ENCODE measurements at places on chromosomes 16 and 17.

- peak; percentile 94 for DNase-seq
These were observed 37.5 kb upstream of the BHLHA9 start for GRCh38 chr17:1232786-1233185.

DNA sequence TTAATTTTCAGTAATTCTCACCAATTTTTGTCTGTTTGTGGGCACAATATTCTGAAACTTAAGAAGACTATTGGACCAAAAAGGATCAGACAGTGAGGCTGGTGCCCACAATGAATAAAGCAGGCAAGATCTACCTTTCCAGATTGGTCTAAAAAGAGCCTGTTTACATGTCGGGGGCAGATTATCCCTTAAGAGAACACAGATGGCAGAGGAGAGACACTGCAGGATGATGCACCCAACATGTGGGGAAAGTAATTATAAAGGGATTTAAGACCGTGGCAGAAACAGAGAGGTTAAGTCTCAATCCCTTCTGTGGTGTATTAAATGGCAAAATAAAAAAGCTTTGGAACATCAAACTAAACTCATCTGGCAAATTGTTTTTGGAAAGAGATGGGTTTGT lies 331.8 kb upstream of the CDH11 start:
- no peak for DNase-seq

GRCh38 chr16:85517154-85517553 lies 96.0 kb upstream of the GSE1 start:
- DNase-seq = no peak

- DNase-seq = no peak
These were observed 3.6 kb upstream of the SLFN11 start for GRCh38 chr17:35377068-35377467.

- DNase-seq = no peak
These were observed 8.0 kb upstream of the SLC35B1 start for GRCh38 chr17:49715717-49716279.

DNA sequence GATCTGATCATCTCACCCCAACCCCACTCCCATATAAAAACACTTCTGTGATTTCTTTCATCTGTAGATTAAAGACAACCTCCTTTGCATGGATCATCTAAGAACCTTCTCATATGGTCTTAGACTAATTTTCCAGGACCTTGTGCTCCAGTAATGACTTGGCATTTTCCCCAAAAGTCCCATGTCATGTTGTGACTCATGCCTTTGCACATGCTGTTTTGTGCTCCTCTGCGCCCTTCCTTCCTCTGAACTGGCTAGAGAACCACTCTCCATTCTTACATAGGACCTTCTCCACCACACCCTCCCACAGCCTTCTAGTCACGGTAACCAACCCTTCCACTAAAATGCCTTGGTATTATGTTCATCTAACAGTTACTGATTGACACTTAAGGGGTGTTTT lies 99.5 kb upstream of the AXIN2 start:
- DNase-seq = peak; percentile 42

- no peak for DNase-seq
These were observed 973.0 kb downstream of the KCNJ2 start for GRCh38 chr17:71142333-71142732.

DNA sequence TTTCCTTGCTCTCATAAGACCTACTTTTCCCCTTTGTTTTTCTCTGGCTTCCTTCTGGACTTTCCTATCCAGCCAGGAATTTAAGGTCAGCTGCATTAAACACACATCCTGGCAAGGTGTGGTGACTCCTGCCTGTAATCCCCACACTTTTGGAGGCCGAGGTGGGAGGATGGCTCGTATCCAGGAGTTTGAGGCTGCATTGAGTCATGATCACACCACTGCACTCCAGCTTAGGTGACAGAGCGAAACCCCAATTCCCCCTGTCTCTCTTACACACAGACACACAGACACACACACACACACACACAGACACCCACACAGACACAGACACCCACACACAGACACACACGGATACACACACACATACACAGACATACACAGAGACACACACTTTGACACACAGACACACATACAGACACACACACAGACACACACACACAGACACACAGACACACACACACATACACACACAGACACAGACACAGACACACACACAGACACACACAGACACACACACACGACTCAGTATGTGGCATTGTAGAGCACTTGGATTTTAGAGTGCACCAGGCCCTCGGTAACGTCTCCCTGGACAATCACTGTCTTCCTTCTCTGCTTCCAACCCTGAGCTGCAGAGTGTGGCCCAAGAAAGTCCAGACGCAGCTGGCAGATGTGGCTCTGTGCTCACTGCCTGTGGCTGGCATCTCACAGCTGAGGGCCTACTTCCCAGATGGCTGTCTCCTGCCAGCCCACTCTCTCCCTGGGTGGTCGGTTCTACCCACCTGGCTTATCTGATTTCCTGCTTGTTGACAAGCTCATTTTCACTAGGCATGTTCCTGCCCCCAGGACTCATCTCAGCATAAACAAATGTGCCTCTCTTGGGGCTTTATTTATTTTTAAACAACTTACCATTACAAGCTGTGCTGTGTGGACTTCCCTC lies 39.0 kb downstream of the NLRP1 start:
- DNase-seq = no peak

DNA sequence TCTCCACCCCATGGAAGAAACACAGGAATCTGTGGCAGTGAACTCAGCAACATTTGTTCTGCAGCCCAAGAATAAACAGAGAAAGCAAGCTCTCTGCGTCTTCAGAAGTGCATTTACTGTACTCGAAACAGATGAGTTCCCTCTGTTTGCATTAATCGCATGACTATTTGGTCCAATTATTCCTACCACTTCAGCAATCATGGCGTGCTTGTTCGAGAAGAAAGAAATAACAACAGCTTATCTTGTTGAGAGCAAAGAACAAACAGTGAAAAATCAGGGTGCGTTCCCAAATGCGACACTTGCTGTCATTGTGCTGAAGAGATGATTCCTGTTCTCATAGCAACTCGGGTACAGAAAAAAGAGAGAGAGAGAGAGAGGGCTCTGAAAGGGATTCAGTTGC lies 445.3 kb upstream of the MAF start:
- no peak for DNase-seq

GRCh38 chr17:65060631-65061254 lies 4.2 kb upstream of the GNA13 start:
- no peak for DNase-seq

DNA sequence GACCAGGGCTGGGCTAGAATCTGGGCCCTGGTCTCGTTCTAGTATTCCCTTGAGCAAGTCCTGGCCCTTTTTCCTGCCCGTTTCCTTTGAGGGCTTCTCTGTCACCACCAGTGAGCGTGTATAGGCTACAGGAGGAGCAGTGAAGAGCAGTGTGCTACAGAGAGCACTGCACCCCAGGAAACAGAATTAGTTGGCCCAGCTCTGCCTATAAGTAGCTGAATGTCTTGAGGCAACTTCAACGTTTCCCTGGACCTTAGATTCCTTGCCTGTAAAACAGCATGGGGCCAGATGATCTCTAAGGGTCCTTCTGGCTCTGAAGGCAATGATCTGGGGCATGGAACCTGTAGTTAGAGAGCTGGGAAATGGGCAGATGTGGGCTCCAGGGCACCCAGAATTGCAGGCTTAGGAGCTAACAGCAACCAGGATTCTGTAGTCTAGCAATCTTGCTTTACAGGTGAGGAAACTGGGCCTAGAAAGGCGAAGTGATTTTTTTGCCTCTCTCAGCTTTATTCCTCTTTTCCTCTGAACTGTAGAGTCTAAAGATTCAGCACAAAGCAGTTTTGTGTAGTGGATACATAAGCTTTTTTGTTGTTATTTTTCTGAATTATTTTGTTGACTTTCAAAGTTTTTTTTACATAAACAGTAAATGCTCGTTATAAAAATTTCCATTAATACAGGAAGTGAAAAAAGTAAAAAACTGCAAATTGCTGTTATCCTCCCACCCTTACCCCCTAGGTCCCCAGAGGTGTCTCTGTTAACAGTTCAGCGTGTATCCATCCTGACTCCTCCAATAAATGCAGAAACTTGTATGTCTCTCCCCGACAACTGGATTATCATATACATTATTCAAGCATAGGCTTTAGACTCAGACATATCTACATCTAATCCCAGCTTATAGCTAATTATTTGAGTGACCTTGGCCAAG lies 1.7 kb upstream of the MYL4 start:
- DNase-seq = no peak

DNA sequence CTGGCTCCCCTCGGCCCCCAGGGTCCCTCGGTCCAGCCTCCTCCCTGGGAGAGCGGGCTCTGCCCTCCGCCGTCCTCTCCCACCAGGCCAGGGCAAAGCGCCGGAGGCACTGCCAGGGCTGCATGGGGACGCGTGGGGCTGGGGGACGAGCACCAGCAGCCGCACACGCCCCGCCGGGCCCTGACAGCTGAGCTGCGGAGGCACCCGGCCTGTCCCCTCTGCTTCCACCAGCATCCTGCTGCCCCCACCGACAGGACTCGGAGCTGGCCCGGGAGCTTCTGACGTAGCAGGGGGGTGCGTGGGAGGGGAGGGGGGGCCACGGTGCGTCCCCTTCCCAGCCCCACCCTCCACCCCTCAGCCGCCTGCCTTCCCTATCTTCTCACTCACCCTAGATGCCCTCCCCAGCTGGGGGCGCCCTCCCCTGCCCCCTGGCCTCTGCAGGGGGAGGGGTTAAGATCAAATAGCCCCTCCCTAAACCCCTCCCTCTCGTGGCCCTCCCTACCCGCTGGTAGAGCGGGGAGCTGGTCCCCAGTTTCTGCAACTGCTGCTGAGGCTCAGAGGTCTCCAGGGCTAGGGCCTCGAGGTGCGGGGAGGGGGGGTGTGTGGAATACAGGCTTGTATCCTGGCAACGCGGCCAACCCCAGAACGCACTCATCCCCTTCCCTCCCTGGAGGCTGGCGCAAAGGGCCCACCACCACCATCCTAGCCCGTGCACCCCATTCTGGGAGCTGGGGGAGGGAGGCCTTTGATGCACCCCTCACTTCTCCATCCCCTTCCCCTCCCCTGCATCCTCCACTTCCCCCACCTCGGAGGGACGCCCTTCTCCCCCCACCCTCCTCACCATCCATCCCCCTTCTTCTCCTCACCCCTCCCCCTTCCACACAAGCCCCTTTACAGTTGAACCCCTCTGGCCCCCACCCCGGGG lies 1.0 kb downstream of the SRCIN1 start:
- peak; percentile 93 for DNase-seq

Data from osteoblast (primary cell).